Endothelial cell (in vitro differentiated cells): ENCODE measurements at places on chromosomes 16 and 17.

DNA sequence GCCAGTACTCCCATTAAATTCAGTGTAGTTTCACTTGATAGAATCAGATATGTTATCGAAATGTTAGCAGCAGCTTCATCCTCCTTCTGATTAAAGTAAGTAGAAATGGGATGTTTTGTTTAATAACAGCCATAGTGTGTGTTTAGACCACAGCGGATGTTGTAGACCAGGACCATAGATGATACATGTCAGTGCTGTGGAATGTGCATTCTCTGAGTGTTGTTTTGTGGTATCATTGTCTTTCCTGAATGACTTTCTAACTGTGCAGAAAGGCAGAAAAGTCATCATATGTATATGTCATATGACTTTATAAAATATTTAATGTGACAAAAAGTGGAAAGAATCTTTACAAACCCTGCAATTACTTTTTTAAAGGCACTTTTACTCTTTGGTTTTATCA, 55.6 kb downstream of the CYLD start:
- DNase-seq, result no peak

DNA sequence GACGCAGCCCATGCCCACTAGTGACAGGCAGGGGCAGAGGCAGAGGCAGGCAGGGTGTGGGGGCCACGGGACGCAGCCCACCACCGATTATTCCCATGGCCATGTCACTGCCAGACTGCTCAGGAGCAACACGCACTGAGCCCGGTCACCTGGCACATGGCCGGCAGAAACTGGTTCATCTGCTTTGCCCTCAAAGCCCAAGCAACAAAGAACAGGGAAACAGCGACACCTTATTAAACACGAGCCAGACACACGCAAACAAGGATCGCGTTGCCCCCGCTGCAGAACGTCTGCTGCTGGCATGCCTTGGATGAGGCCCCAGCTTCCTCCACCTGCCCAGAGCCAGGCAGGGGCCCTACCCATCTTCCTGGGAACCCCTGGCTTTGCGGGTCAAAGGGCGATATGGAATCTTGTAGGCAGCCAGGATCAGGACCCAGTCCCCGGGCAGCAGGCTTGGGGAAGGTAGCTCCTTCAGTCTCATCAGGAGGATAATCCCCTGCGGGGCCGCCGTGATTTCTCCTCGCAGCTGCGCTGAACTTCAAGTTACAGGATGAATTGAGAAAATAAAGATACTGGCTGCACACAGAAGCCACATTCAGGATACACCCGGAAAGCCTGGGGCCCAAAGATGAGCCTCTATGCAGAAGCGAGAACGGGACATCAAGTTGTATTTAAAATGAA, 4.8 kb downstream of the TBC1D16 start:
- no peak for DNase-seq

DNA sequence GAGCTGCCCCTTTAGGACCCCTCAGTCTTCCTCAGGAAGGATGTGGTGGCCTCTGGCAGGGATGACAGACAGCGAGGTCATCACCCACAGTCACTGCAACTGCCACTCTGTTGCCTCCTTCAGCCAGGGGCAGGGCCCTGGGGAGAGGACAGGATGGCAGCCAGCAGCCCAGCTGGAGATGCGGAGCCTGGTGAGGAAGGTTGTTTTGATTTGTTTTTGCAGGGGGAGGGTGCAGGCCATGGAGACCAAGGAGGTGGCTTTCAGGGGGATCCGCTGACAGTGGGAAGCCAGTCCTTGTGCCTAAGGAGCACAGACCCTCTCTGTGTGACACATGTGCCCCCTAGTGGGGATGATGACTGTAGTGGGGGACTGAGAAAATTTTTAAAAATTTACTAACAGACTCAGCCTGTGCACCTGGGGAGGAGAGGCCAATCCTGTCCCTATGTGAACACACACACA, 7.4 kb downstream of the PRCD start:
- peak; percentile 70 for DNase-seq

DNA sequence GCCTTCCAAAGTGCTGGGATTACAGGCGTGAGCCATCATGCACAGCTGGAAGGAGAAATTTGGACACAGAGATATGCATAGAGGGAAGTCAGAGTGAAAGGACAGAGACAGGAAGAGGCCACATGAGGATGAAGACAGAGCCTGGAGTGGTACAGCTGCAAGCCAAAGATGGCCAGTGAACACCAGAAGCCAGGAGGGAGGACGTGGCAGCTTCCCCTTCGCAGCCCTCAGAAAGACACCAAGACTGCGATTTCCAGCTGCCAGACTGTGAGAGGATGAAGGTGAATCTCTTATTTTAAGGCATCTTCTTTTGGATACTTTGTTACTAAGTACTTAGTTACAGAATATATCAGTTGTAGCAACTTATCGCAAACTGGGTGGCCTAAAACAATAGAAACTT, 60.5 kb upstream of the PLCG2 start:
- DNase-seq, result no peak

GRCh38 chr17:80264205-80265075, 3.8 kb downstream of the RNF213 start:
- DNase-seq, result no peak

DNA sequence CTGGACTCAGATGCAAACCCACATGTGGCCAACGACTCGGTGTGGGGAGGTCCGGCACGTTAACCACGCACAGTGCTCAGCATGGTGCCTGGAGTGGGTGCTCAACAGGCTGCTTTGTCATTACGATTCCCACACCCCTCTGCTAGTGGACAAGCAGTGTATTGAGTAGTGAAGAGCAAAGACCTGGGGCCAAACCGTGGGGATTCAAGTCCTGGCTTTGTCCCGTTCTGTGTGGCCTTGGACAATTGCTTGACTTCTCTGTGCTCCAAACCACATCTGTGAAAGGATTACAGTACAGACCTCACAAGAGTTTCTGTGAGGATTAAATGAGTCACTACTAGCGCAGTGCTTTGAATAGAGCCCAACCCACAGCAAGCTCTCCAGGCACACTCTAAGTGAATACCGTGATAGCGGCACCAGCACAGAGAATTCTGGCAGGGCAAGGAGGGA, 33.8 kb downstream of the TRPV2 start:
- no peak for DNase-seq

DNA sequence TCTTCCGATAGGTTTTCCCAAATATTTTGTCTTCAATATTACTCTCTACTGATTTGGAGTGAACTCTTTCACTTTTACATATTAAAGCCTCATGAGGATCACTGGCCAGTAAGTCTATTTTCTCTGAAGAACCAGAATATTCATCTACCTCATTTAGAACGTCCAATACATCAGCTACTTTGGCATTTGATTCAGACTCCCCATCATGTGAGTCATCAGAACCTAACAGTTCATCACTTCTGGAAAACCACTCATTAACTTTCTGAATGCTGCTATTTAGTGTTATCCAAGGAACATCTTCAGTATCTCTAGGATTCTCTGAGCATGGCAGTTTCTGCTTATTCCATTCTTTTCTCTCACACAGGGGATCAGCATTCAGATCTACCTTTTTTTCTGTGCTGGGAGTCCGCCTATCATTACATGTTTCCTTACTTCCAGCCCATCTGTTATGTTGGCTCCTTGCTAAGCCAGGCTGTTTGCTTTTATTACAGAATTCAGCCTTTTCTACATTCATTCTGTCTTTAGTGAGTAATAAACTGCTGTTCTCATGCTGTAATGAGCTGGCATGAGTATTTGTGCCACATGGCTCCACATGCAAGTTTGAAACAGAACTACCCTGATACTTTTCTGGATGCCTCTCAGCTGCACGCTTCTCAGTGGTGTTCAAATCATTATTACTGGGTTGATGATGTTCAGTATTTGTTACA, 30.9 kb downstream of the BRCA1 start:
- no peak for DNase-seq

- DNase-seq, result no peak
Measured at GRCh38 chr17:78159575-78160158, 8.7 kb upstream of the SYNGR2 start.

GRCh38 chr16:29811896-29812665, at the start of gene PRRT2:
Gene PRRT2 (plus strand): TSS chr16:29812193. CDS start chr16:29813055, 862 bp downstream.
- DNase-seq, result peak; percentile 52

DNA sequence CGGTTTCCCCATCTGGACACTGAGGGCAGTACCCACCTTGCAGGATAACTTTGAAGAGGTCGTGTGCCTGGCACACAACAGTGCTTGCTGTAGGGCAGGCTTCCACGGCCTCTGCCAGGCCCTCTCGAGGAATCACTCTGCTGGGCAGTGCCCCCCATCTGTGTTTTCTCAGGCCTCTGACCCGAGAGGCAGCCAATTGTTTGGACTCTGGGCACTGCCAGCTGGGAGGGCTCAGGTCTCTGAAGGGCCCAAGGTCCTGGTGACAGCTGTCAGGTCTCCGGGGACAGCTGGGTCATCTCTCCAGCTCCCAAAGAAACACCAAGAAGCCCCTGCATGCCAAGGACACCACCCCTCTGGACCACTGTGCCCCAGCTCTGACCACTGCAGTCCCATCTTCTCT, 1.0 kb upstream of the RAB26 start:
- DNase-seq, result no peak

DNA sequence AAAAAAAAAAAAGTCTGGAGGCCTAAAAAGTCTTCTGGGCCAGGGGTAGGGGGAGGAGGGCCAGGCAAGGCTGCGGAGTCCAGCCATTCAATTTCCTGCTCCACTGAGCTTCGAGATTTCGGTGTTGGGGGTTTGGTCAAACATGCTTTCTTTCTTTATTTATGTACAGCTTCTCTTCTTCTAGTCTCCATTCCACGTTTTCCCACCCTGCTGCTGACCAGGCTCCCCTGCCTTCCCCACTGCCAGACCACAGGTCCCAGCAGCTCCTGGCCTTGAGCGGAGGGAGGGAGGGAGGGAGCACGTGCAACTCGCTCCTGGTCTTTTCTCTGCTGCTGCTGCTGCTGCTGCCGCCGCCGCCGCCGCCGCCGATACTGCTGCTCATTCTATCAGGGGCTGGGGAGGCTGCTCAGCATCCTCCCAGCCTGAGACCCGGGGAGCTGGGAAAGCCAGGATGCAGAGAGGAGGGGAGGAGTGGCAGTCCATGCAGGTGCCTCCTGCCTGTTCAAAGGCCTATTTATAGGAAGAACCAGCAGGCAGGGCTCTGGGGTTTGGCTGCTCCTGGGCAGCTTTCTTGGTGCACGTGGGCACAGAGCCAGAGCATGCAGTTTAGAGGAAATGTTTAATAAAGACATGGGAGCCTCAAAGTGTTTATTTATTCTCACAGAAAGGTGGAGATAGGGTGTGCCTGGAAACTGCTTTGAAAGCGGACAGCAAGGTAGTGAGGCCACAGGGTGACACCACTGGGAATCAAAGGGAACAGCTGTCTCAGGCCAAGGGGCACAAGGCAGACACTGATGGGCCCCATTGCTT, 23.4 kb upstream of the ZFHX3 start:
- peak; percentile 56 for DNase-seq

DNA sequence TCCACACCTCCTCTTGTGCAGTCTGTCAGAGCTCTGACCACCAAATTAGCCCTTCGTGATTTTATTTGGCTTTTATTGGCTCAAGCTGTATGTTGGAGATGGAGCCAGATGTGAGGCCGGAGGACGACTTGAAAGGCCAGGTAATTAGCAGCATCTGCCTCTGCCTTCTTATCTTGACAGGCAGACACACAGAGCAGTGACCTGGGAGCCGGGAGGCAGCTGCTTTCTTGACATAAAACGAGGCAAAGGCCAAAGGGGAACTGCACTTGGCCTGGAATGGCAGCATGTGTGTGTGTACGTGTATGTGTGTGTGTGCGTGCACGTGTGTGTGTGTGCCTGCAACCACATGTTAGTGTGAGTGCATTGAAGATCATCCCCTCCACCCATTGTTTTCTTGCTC, 56.9 kb upstream of the BRD7 start:
- DNase-seq, result no peak

DNA sequence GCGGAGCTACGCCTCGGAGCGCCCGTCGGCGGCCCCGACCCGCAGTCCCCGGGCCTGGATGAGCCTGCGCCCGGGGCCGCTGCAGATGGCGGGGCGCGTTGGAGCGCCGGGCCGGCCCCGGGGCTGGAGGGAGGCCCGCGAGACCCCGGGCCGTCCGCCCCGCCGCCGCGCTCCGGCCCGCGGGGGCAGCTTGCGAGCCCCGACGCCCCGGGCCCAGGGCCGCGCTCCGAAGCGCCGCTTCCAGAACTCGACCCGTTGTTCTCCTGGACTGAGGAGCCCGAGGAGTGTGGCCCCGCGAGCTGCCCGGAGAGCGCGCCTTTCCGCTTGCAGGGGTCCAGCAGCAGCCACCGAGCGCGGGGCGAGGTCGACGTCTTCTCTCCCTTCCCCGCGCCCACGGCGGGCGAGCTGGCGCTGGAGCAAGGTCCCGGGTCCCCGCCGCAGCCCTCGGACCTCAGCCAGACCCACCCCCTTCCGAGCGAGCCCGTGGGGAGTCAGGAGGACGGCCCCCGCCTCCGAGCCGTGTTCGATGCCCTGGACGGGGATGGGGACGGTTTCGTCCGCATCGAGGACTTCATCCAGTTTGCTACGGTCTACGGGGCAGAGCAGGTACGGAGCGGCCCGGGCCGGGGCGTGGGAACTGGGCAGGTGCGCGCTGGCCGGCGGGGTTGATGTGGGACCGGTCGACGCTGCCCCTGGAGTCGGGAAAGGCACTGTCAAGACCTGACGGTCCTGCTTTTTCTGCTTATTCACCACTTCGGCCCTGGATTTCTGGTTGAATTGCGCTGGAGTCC, 861 bp downstream of the RAB11FIP3 start:
- DNase-seq, result peak; percentile 38

- no peak for DNase-seq
Measured at GRCh38 chr17:83161298-83162034, 82.1 kb downstream of the METRNL start.

DNA sequence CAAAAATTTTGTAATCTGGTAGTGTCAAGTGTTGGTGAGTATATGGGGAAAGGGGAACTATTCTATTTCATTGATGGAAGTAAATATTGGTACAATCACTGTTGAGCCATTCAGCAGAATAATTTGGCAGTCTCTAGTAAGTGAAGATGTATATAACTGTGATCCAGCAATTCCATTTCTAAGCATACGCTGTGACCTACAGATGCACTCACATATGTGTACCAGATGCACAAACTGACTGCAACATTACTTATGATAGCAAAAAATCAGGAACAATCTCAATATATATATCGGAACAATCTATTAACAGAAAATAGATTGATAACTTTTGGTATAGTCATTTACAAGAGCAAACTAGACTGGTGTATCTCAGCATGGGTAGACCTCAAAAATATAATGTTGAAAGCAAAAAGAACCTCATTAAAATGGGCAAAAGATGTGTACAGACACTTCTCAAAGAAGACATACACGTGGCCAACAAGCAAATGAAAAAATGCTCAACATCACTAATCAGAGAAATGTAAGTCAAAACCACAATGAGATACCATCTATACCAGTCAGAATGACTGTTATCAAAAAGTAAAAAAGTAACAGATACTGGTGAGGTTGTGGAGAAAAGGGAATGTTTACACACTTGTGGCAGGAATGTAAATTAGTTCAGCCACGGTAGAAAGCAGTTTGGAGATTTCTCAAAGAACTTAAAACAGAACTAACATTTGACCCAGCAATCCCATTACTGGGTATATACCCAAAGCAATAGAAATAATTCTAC, 20.7 kb downstream of the ADAP2 start:
- DNase-seq, result no peak

GRCh38 chr17:56150649-56151048, 2.6 kb upstream of the ANKFN1 start:
- no peak for DNase-seq
